ENCODE measurements at places on chromosomes 3 and 15.

- DNase-seq, result no peak
Measured at GRCh38 chr15:88571852-88572259, 25.4 kb upstream of the DET1 start.

DNA sequence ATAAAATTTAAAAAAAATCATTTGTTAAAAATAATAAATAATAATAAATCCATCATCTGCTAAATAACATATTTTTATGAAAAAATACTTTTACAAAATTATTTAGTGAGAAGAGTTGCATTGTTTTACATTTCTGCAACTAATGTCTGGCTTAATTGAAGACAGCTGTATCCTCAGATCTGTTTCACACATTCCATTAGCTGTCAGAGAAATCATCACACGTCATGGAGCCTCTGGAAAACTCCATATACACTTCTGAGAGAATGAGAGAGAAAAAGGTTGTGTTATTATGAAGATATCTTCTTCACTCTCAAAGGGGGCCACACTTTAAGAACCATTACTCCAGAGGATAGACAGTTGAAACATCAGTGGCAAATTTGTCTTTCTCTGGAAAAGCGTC lies 40.8 kb downstream of the CMSS1 start:
- DNase-seq, result no peak

- no peak for DNase-seq
Measured at GRCh38 chr15:31399544-31400171, 73.0 kb downstream of the KLF13 start.

DNA sequence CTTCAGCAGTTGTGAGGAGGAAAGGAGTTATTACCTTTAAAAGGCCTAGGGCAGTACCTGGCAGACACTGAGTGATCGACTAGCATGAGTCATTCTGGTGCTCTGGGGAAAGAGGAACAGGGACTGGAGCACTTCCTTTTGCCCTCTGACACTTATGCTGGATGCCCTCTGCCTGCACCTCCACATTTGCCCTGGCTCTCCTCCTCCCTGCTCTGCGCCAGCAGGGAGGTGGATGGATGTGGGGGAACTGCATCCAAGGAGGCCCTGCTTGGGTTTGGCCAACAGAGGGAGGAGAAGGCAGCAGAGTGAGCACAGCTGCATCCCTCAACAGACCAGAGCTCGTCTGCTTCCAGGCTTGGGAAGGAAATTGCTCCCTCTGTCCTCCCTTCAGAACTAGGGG lies 75.0 kb downstream of the SEMA5B start:
- DNase-seq, result no peak

DNA sequence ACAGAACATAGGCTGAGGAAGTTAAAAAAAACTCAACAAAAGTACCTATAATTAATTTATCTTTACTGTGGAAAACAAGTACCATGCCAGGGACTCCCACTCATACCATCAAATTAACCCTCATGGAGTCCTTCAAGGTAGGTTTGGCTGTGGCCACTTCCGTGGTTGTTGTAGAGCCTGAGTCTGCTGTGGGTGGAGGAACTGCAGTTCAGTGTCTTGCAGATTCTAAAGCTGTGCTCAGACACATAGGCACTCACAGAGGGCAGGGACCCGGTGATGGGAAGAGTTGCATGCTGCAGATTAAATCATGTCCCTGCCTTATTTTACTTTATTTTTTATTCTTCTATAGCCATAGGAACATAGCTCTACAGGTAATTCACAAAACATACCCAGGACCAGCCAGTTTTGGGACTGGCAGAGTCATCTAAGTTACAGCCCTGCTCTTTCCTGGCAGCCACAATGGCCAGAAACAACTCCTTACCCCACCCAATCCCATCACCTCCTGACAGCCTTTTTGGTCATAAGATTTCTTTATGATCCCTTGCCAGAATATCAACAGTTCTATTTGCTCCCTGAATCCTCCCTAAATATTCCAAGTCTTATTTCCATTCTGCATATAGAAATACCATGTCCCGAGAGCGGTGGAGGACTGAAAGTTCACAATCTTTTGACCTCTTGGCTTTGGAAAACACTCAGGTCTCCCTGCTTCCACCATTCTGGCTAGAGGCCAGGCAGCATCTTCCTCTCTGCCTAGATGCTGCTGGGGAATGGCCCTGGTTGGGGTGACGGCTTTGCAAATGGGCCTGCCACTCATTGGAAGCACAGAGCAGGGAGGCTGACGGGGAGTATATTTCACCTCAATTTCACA lies 193.7 kb downstream of the CHST2 start:
- no peak for DNase-seq

DNA sequence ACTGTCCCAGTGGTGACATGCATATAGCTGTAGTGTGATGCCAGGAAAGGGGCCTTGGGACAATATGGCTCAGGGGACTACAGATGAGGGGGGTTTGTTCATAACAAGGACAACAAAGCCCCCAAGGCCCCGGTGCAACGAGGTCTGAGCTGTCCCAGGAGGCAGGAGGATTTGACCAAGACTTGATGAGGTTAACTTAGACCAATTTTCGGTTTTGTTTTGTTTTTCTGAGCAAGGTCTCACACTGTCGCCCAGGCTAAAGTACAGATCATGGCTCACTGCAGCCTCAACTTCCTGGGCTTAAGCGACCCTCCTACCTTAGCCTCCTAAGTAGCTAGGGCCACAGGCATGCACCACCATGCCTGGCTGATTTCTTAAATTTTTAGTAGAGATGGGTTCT lies 23.8 kb downstream of the EFCAB12 start:
- no peak for DNase-seq

DNA sequence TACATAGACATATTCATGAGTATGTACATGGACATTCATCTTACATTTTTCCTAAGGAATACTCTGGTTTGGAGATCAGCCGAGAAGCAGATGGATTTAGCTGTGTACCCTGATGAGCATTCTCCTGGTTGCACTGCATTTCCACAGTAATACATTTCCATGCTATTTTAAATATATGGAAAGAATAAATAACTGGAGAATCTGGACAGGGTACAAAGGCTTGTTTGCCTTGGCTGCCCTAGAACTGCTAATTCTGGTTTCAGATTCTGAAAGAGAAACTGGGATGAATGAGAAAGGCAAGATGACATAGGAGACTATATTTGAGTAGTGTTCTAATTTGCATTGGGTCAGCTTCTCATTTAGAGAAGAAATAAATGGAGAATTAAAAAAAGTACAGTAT lies 190.8 kb upstream of the FAM3D start:
- no peak for DNase-seq

GRCh38 chr3:74349015-74349414 lies 265.4 kb downstream of the CNTN3 start:
- DNase-seq, result no peak

DNA sequence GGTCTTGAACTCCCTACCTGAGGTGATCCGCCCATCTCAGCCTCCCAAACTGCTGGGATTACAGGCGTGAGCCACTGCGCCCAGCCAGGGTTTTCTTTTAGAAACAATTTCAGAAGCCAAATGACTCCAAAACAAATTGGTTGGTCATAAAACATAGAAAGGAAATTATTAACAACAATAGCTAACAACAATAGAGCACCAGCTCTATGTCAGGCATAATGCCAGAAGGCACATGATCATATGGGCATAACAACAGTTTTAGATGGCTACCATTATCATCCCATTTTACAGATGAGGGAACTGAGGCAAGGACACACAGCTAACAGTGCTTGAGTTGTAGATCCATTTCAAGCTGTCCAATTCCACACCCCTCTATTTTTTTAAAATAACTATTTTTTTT lies 22.2 kb upstream of the RAF1 start:
- DNase-seq, result no peak

DNA sequence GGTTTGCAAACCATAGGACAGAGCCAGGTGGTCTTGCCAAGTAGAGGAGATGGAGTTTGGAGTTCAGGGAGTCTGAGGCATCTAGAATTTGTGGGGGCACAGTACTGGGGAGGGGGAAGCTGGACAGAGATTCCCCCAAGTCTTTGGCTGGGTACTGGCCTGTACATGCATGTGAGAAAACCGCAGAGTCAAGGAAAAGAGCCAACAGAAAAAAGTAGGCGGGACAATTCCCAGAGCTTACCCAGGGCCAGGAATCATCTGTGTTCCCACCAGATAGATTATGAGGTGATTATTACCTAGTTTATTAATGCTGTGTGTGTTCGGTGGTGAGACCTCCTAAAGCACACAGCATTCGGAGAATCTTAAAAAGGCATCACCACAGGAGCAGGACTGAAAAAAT lies 11.3 kb downstream of the LYSMD4 start:
- no peak for DNase-seq

DNA sequence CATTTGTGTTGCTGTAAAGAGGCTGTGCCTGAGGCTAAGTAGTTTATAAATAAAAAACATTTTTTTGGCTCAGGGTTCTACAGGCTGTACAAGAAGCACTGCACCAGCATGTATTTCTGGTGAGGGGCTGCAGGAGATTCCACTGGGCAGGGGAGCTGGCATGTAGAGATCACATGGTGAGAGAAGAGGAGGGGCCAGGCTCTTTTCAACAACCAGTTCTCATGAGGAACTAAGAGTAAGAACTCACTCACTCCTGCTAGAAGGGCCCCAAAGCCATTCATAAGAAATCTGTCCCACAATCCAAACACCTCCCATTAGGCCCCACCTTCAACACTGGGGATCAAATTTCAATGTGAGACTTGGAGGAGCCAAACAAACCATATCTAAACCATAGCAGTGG lies 214.9 kb upstream of the LMCD1 start:
- no peak for DNase-seq

DNA sequence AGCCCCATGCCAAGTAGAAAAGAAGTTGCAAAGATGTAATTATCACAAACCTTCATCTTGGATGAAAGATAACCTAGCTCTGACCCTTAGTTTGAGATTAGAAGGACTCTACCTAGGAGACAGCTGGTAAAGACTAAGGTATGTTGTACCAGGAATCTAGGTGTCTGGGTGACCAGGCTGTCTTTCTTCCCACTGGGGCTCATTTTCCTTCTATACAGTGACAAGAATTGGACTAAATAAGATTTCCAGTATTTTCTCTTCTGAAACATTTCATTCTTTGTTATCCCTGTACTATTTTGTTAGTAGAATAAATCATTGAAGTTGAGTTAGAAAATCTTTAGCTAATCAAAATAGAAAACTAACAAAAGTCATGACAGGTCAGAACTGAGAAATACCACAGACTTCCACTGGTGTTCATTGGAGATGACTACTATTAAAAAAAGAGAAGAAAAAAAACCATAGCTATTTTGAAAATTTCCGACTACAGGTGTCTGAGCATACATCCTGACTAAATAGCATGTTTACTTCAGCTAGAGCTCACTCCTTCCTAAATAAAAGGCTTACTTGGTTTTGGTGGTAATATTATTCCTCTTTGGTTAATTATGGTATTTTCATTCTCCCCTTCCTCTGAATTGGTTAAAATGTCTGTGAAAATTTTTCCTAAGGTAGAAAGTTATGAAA lies 10.1 kb downstream of the TGFBR2 start:
- no peak for DNase-seq

DNA sequence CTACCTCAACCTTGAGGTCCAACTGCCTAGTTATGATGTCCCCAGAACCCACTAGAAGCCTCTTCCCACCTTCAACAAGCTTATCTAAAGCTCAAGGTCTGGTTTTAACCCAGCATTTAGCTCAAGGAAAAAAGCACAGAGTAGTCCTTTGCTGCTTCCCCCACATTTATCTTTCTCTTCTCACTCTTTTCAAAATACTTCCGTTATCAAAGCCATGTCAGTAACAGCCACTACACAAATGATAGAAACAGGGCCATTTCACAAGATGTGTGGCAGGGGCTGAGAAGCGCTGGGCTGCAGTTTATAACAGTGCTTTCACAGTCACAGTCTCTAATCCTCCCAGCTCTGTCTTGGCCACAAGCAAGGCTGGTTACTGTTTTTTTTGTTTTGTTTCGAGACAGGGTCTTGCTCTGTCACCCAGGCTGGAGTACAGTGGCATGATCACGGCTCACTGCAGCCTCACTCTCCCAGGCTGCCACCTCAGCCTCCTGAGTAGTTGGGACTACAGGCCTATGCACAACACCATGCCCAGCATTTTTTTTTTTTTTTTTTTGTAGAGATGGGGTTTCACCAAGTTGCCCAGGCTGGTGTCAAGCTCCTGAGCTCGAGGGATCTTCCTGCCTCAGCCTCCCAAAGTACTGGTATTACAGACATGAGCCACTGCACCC lies 218.8 kb downstream of the OSBPL10 start:
- DNase-seq, result no peak

GRCh38 chr3:37630441-37630840 lies 231.2 kb upstream of the CTDSPL start:
- DNase-seq, result no peak

- no peak for DNase-seq
Measured at GRCh38 chr3:99647081-99647480, 8.7 kb downstream of the COL8A1 start.

DNA sequence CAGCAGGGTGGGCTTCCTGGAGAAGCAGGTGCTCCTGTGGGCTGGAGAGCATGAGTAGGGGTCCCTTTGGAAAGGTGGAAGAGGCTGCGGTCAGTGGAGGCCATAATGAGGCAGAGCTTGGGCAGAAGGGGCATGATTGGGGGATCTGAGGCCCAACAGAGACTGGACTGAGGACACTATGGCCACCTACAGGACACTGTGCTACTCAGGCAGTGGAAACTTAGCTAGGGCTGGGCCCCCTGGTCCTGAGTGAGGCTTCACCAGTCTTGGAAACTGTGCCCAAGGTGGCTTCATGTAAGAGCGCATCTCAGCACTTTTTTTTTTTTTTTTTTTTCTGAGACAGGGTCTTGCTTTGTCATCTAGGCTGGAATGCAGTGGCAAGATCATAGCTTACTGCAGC lies 6.3 kb upstream of the COMMD4 start:
- no peak for DNase-seq

Measured in activated naive CD4-positive, alpha-beta T cell treated with anti-CD3 and anti-CD28 coated beads, Interleukin-2, amount 50 U/mL, for 16 hours (primary cell).